ENCODE measurements at places on chromosomes 7 and 10. TPM values are rescaled to one million over a fixed set of nuclear protein-coding genes. Genes with fewer than 3 reads are reported as not detected.
A peak's percentile ranks its signal among the peaks of the same experiment; 100 is the strongest.

BAZ1B gene
- 22.6 TPM for total RNA-seq

RASSF4 gene
- 7.2 TPM for total RNA-seq

GRCh38 chr10:124614003-124614659 lies 130.0 kb downstream of the FAM53B start:
- no peak for DNase-seq

DNA sequence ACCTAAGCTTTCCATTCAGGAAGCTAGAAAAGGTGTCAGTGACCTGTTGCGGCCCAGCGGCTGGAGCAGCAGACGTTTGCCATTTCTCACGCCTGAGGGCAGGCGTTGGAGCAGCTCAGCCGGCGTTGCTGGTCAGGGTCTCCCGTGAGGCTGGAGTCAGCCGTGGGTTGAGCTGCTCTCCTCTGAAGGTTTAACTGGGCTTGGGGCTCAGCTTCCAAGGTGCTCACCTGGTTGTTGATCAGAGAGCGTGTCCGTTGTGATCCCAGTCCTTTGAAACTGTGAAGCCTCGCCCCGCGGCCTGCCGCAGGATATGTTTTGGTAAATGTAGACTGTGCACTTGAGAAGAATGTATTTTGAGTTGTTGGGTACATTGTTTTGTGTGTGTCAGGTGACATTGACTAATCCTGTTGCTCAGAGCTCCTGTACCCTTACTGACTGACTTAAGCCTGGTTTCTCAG lies 20.6 kb upstream of the PWWP2B start:
- peak; percentile 74 for DNase-seq

ARHGEF35 gene
- 23.4 TPM for total RNA-seq

CAV2 gene
- 72.1 TPM for total RNA-seq

SLC13A1 gene
- total RNA-seq, result not detected

- DNase-seq, result no peak
Measured at GRCh38 chr10:1413823-1414222, 323.5 kb downstream of the ADARB2 start.

- DNase-seq, result no peak
Measured at GRCh38 chr7:116726713-116727431, 54.9 kb downstream of the MET start.

- DNase-seq, result no peak
Measured at GRCh38 chr10:67239864-67240497, 314.1 kb downstream of the LRRTM3 start.

- no peak for DNase-seq
Measured at GRCh38 chr10:96896884-96897589, 64.9 kb downstream of the LCOR start.

- DNase-seq, result no peak
Measured at GRCh38 chr10:30749385-30749784, 119.8 kb upstream of the LYZL2 start.

DNA sequence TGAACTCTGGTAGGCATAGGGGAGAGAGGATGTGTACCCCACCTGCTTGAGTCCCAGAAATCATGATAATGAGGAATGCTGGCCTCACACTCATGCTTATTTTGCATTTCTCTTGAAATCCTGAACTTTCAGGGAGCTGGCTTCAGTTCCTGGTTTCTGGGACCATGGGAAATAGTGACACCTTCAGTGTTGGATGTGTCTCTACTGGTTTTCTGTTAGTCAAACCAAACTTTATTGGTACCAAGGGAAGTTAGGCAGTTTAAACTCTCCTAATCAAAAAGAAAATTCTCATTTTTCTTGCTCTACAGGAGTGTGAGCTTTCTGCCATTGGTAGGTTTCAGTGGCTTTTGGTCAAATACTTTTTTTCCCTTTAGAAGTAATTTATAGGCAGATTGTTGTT lies 11.8 kb upstream of the PCGF5 start:
- no peak for DNase-seq

AGAP9 gene
- total RNA-seq, result 10.5 TPM

- peak; percentile 67 for DNase-seq
Measured at GRCh38 chr10:101130984-101131961, at the start of gene TLX1. TSS of gene TLX1 (plus strand) at chr10:101131300. CDS start at chr10:101131542, 242 bp downstream.

- no peak for DNase-seq
Measured at GRCh38 chr7:151244196-151244840, 4.2 kb downstream of the SMARCD3 start.

SRPK2 gene
- total RNA-seq, result 87.1 TPM

- no peak for DNase-seq
Measured at GRCh38 chr7:935874-936385, 18.6 kb downstream of the ADAP1 start.

DNA sequence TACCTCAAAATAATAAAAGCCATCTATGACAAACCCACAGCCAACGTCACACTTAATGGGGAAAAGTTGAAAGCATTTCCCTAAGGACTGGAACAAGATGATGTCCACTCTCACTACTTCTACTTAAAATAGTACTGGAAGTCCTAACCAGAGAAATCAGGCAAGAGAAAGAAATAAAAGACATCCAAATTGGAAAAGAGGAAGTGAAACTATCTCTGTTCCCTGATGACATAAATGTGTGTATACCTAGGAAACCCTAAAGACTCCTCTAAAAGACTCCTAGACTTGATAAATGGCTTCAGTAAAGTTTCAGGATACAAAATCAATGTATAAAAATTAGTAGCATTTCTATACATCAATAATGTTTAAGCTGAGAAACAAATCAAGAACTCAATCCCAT lies 314.1 kb downstream of the WDR37 start:
- DNase-seq, result no peak

GRCh38 chr7:24825931-24826661 lies 68.8 kb upstream of the GSDME start:
- DNase-seq, result peak; percentile 37

SEMA3C gene
- total RNA-seq, result 67.1 TPM

- DNase-seq, result no peak
Measured at GRCh38 chr7:3760651-3761050, 459.6 kb downstream of the SDK1 start.

GPR37 gene
- 3.9 TPM for total RNA-seq

GRCh38 chr10:133276435-133277201 lies at the start of gene ADAM8:
TSS of gene ADAM8 (minus strand) at chr10:133276868. CDS start at chr10:133276817, 51 bp downstream.
- no peak for DNase-seq

GRCh38 chr7:6536262-6537260 lies 14.7 kb downstream of the GRID2IP start:
- no peak for DNase-seq

ZNF365 gene
- 0.30 TPM for total RNA-seq

ST8SIA6 gene
- total RNA-seq, result 2.2 TPM

CHAT gene
- not detected for total RNA-seq

- DNase-seq, result no peak
Measured at GRCh38 chr10:124142960-124143359, 49.6 kb upstream of the CHST15 start.

SPDYE2B gene
- not detected for total RNA-seq

- no peak for DNase-seq
Measured at GRCh38 chr10:17375936-17376584, 78.3 kb downstream of the ST8SIA6 start.

DNA sequence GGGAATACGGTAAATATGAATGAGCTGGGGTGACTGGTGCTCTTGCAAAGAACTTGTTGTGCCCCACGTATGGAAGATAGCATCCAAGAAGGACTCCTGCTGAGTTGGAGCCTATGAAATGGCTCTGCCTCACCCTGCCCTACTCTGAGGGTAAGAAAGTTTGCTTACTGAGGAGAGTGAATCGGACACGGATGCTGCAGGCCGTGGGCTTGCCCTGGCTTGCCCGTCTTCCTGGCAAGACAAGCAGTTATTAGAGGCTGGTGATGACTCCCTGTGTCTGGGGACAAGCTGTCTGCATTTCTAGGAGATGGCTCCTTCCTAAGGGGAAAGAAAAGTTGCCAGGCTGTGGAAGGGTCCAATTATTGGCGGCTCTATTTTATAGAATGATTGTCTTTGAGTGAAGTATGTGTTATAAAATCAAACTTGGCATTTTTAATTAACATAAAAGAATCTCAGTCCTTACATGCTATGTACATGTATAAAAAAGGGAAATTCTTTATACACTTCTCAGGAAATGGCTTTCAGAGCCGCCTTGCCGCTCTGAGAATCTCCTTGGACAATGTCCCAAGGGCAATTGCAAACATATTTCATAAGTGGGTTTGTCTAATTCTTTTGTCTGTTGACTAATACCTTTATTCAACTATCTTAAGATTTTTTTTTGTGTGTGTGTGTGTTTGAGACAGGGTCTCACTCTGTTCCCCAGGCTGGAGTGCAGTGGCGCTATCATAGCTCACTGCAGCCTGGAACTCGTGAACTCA lies 64.6 kb downstream of the CYP26A1 start:
- DNase-seq, result no peak

PRPF18 gene
- total RNA-seq, result 28.8 TPM

GRCh38 chr7:29449569-29450260 lies 113.9 kb upstream of the PRR15 start:
- no peak for DNase-seq

NRP1 gene
- 22.2 TPM for total RNA-seq

TSPAN12 gene
- total RNA-seq, result 4.6 TPM

MMRN2 gene
- total RNA-seq, result 24.5 TPM

All from lower leg skin (tissue), 4 donors.